Stimulated activated CD8-positive, alpha-beta memory T cell treated with anti-CD3 and anti-CD28 coated beads, Interleukin-15, amount 100 ng/mL, for 4 hours (primary cell): ENCODE measurements at places on chromosomes 2 and 18.

GRCh38 chr18:22694954-22695353 lies 238.2 kb upstream of the RBBP8 start:
- DNase-seq: no peak

DNA sequence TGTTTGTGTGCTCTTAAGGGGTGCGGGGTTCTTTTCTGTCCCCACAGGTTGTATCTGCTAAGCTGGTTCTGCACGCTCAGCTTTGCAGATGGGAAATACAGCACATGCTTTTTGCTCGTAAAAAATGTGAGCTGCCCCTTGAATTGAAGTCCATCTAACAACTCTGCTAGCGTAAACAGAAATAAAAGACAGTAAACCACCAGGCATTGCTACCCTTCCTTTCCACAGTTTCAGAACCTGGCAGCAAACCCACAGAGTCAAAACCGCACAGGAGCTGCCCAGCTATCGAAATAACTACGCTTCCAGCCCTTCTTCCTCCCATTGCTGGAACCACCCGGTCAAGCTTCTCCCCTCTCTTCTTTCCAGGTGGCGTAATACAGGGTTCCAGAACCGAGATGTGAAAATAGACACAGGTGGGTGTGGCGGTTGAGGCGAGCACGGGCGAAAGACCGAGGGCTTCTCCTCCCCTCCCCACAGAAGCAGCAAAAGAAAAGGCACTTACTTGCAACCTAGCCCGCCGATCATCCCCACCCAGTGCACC lies 479 bp downstream of the SCN9A start:
- DNase-seq: no peak

DNA sequence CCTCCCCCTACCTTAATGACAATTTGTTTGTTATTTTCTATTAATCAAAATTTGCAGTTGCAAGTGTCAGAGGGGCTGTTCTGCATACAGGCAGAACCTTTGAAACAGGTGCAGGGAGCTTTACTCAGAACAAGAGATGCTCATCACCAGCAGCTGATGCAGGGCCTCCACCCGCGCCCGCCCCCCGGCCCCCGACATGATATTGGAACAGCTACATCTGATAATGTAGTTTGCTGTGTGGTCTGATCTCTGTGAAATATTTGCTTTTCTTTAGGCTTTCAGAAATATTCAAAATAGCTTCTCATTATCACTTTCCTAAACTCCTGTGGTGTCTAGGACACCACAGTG lies 130.0 kb downstream of the PRKCE start:
- no peak for DNase-seq

DNA sequence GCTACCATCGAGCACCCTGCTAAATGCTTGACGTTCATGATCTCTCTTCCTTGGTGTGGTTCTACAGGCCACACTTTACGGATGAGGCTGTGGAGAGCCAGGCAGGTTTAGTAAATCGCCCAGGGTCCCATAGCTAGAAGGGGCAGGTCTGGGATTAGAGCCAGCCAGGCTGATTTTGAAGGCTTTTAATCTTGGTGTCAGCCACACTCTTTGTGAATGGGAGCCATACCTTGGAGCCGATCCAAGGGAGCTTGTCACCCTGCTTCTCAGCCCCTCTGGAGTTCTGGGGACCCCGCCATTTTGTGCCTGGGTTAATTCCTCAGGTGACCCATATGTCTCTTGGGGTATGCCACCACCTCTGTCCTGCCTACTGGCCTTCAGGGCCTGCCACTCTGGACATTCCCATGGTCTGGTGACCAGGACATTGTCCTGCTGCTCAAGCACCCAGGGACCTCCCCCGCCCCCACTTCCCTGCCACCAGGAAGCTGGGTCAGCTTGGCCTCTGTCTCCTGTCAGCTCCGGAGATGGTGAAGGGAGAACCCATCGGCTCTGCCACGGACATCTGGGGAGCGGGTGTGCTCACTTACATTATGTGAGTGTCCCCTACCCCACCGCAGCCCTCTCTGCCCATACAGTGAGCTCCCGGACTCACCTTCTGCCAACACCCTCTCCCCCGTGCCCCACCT lies 7.3 kb upstream of the GMPPA start:
- no peak for DNase-seq

DNA sequence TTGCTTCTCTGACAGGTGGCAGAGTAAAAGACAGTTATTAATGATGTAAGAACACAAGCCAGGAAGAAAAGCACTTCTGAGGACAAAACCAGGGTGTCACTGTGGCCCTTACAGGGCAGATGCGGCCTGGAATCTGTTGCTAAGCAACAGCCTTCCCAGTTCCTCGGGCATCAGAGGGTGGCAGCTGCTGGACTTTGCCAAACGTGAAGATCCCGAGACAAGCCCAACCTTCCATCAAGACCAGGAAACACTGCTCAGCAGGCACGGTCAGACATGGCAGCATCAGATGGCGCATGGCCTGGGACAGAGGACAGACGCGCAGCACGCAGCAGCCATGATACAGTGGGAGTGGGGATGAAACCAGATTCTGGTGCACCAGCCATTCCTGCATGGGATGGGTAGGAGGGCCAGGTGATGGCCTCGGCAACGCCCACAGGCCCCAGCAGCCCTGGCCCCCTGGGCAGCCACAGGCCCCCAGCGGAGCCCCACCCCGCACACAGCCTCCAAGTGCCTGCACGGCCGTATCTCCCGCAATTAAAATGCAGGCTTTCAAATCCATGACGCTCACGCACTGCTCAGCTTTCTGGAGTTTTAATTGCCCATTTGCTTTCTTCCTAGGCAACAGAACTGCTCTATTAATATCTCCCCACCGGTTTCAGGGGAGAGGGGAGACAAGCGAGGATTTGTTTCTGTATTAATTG lies 89.0 kb downstream of the EIPR1 start:
- DNase-seq: no peak

DNA sequence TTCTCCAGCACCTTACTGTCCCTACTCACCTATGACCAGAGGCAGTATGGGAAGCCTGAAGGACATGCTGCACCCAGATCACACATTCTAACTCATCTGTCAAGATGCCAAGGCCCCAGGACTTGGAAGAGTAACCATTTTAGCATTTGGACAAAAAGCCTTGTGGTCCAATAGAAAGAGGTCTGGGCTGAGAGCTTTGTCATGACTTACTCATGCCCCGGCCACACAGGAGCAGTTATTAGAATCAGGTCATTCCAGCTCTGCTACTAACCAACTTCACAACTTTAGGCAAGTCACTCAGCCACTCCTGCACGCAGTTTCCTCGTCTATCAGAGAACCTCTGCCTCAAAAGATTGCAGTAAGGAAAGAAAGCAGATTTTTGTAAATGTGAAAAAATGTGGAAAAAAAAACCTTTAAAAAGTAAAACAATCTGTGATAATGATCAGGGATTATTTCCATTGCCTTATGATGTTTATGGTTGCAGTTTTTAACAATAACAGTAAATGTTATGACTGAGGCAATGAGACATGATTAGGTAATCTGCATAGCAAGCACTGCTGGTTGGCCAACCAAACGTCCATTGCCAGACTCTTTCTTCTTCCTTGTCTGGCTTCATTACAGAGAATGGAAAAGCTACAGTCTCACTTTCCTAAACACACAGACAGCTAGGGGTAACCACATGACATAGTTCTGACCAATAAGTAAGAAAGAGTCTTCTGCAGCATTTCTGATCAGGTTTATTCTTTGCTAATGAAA lies 255.4 kb upstream of the CHAC2 start:
- no peak for DNase-seq

DNA sequence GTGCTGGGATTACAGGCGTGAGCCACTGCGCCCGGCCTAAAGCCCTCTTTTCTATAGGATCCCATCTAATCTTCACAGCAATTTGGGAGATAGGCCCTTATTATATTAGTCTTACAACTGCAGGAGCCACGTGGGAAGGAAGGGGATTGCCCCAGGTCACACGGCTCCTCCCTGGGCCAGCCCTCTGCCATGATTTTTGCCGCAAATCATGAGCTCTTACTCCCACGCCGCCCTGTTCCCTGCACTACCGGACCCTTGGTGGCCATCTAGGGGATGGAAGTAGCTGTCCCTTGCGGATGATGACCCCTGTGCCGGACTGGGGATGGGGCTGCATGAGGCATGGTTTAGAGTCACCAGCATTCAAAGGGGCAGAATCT lies 28.4 kb upstream of the PTMA start:
- DNase-seq: no peak

DNA sequence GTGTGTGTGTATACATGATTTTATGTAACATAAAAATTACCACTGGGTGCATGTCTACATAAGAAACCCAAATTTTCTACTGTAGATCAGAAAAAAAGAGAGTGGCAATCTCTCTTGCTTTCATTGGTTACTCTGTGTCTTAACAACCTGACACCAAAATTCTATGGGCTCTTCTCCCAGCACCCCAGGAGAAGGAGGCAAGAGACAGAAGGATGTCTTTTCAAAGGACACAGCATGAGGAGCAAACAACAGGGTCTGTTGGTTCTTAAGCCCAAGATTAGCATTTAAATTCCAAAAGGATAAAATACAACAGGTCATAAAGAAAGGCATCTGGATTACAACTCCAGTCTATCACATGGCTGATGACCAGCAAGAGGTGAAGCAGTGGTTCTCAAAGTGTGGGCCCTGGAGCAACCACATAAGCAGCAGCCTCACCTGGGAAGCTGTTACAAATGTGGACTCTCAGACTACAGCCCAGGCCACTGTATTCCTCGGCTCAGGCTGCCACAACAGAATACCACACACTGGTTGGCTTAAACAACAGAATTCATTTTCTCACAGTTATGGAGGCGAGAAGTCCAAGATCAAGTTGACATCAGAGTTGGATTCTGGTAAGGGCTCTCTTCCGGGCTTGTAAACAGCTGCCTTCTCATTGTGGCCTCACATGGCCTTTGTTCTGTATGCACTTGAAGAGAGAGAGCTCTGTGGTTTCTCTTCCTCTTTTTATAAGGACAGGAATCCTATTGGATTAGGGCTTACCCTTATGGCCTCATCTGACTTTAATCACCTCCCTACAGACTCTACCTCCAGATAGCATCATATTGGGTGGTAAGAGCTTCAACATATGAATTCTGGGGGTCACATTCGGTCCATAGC lies 79.8 kb upstream of the RNF152 start:
- DNase-seq: no peak

GRCh38 chr2:179021258-179021657 lies 28.7 kb downstream of the CCDC141 start:
- no peak for DNase-seq

DNA sequence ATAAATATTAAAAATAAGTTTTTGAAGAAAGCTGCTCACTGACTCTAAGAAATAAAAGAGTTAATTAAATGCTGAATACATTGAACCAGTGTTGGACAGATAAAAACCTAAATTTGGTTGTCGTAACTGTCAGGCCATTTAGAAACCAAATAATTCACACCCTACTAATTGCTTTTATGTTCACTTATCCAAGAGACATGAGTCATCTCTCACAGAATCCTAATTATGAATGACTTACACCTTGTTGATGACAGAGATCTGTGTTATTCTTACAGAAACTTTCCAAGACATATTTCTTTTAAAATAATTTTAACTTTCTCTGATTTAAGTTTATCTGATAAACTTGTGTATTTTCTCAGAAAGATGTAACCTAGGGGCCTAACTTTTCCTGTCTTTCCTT lies 250.7 kb downstream of the IKZF2 start:
- DNase-seq: no peak

DNA sequence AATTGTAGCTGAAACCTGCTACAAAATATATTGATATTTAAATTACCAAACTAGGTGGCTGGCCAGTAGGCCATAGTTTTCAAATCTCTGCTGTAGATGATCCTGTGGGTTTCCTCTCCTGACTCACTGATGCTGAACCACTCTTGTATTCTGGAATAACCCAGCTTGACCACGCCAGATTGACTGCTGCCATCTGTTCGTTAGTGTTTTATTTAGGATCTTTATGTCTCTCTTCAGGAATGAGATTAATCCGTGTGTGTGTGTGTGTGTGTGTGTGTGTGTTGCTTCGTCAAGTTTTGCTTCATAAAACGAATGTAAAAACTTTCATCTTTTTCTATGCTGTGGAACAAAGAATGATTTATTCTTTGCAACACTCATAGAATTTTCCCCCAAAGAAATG lies 187.1 kb downstream of the DYSF start:
- no peak for DNase-seq

- peak; percentile 77 for DNase-seq
Observed at GRCh38 chr2:112187805-112188596, 49.8 kb downstream of the FBLN7 start.

DNA sequence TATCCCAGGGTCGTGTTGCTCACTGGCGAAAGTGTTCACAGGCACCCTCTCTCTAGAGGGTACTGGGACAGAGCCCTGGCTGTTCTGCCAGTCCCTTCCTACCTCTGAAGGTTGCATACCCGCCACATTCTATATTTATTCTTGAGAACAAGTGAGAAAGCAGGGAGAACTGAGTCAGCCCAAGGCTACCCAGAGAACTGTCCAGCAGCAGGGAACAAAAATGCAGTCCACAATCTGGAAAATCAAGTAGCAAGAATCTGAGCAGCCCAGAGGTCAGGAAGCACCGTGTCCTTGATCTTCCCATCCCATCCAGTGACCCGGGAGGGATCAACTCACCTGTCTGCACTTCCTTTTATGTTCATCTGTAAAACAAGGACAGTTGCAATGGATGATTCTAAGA lies 164.1 kb downstream of the FBXO15 start:
- no peak for DNase-seq

DNA sequence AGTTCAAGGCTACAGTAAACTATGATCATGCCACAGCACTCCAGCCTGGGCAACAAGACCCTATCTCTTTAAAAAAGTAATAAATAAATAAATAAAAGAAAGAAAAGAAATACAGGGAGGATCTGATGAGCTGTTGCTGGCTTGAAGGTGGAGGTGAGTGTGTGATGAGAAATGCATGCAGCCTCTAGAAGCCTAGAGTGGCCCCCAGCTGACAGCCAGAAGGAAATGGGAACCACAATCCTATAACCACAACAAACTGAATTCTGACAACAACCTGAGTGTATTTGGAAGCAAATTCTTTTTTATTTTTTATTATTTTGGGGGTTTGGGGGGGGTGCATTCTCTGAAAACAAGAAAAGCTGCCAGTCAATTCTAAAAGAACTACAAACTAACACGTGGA lies 14.6 kb downstream of the NOL10 start:
- no peak for DNase-seq

DNA sequence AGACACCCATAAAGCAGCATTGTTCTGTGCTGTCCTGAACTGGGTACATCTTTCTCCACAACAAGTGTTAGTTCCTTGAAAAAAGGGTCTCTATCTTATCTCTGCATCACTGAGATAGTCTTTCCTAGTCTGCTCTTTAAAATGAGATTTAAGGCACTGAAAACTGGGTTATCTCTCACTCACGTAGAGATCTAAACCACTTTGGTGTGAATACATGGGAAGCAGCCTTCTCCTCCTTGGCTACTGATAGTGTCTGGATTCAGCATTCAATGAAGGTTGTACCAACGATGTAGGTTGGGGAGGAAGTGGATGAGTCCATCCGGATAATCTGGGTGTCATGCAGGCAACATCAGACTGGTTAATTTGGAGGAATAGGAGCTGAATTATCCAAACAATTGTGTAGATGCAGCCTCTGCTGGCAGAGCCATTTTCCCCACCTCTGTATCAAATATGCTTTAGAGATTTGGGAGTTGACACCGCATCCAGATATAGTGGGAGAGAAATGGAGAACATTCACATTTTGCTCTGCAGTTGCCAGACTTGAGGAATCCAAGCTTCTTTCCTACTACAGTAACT lies 15.9 kb upstream of the SIX3 start:
- DNase-seq: no peak
